ENCODE measurements at places on chromosomes 13 and 19.

- DNase-seq, result no peak
These were observed 8.3 kb upstream of the SYCN start for GRCh38 chr19:39212375-39212742.

DNA sequence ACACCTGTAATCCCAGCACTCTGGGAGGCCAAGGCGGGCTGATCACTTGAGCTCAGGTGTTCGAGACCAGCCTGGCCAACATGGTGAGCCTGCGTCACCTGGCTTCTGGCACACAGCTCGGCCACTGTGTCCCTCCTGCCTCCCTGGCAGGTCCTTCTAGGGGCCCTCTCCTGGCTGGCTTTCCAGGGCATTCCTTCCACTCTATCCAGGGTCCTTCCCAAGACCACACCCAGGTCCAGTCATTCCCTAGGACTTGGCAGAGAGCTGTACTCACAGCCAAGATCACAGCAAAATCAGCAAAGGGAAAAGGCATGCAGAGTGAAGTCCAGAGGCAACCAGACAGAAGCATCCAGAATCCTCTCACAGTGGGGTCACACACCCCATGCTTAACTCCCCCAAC, 9.7 kb upstream of the HSH2D start:
- no peak for DNase-seq

DNA sequence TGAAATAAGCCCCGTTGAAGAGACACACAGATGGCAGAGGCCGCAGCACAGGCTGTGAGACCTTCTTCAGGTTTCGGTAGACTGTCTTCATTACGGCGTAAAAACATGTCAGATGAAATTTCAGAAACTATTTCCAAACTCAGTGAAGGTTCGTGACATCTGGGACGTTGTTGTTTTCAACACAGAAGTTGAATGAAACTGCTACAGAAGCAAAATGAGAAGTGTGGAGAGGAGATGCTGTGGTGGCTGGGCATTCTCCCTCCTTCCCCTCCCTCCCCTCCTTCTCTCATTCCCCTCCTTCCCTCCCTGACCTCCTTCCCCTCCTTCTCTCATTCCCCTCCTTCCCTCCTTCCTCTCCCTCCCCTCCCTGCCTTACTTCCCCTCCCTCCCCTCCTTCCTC, 113.6 kb downstream of the ATP11A start:
- DNase-seq, result no peak

DNA sequence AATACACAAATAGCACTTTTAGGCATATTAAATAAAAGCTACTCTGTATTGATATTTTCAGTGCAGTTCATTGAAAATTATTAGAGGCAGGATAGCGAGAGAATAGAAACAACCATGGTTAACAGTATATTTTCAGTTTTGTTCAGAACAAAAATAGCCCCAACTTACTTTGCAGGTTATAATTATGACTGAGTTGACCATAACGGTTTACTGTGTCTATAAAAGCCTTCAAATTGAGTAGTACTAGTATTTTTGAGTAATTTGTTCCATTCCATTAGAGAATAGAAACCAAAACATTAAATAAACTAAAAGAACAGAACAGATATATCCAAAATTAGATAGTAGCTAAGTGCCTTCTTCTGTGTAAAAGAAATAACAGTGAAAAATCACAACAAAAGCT, 1108.4 kb upstream of the PCDH20 start:
- no peak for DNase-seq

GRCh38 chr19:7918615-7919421, 1.3 kb upstream of the SNAPC2 start:
- no peak for DNase-seq

DNA sequence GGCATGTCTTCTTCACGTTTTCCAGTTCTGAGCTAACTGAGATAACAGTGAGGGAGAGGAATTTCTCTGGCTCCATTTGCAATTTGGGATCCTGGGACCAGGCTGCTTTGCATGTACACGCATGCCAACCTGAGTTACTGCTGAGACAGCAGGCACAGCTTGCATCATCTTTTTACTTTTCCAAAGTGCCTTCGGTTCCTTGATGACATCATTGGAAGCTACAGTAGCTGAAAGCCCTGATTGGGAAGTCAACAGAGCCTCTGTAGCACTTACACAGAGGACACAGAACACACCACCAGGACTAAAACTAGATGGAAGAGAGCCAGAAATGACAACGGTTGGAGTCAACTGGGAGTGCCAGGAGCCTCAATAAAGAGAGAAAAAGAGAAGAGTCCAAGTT, 399.1 kb upstream of the GPC6 start:
- DNase-seq, result no peak

GRCh38 chr19:57434386-57435061, 601 bp upstream of the ZNF749 start:
- no peak for DNase-seq

GRCh38 chr13:99693351-99693750, 192.1 kb downstream of the TM9SF2 start:
- DNase-seq, result no peak

DNA sequence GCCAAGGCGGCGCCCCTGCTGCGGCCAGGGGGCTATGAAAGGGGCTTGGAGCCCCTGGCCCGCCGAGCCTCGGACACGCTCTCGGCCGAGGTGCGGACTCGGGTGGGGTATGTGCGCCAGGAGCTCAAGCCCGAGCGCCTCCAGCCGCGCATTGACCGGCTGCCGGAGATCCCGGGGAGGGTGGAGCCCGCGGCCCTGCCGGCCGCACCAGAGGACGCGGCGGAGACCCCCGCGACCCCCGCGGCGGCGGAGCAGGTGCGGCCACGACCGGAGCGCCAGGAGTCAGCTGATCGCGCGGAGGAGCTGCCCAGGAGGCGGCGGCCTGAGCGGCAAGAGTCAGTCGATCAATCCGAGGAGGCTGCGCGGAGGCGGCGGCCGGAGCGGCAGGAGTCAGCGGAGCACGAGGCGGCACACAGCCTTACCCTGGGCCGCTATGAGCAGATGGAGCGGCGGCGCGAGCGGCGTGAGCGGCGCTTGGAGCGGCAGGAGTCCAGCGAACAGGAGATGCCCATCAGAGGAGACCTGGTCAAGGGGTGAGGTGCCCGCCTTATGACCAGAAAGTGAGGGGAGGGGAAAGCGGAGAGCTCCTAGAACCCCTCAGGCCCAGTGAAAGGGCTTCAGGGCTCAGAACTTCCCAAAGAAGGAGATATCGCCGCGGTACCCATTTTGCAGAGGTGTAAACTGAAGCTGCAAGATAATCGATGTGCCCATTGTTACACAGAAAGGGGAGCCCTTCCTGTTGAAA, 8.8 kb upstream of the SHKBP1 start:
- no peak for DNase-seq

GRCh38 chr19:6806488-6806887, 34.0 kb downstream of the VAV1 start:
- no peak for DNase-seq

- DNase-seq, result no peak
These were observed 140.4 kb downstream of the PCDH20 start for GRCh38 chr13:61275251-61275650.

DNA sequence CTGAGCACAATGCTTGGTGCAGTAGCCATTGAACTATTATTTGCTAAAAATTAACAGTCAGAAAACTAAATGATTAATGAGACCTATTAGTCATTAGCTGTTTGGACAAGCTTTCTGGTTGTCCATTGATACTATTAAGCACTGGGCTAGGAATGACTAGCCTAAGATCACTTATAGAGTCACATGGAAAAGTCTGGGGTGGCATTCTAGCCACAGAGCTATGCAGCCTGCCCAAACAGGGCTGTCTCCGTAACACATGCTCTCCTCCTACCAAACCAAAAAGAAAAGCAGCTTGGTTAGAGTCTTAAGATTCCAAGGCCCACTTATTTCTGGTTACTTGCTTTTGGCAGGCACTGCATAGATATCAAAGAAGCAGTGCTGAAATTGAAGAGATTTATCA, 193.5 kb upstream of the NBEA start:
- no peak for DNase-seq

Measured in SW 1271 (cell line).